ENCODE measurements at places on chromosomes 6 and 20.

DNA sequence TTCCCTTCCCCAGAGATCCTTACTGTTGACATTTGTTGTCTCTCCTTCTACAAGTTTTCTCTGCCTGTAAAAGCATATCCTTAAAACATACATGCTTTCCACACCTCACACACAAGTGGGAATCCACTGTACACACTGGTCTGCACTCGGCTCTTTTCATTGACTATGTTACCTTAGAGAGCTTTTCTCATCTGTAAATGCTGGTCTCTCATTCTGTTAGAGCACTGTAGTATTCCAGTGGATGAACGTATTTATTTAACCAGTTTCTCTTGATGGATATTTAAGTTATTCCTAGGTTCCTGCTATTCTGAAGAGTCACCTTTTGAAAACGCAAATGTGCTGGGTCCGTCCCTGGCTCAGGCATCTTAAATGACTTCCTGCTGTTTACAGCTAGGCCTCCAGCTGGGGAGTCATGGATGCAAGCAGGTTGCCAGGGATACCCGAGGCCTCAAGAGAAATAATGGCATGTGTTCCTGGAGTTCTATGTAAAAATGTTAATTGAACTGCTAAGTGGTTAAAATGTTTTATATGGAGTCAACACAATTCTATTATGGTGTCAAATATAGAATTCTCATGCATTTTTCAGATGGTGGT is 61.1 kb upstream of the TGM3 start:
- DNase-seq: peak; percentile 52

DNA sequence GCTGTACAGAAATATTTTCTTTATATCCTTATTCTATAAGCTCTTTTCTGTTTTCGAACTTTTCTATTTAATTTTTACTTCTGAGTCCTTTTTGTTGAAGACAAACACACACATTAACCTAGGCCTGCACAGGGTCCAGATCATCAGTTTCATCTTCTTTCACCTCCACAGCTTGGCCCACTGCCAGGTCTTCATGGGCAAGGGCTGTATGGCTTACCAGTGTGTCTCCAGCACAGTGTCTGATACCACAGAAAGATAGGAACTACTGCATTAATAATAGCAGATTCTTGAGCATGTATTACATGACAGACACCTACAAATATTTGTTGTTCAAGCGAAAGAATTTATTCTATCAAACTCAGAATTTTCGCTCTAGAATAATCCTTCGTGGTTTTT is 24.4 kb downstream of the QKI start:
- DNase-seq: no peak

GRCh38 chr6:28710466-28711191 is 184.9 kb downstream of the GPX5 start:
- DNase-seq: no peak

- no peak for DNase-seq
Observed at GRCh38 chr6:138981416-138981815, 6.6 kb downstream of the REPS1 start.

- no peak for DNase-seq
Observed at GRCh38 chr6:54784011-54784410, 62.6 kb upstream of the FAM83B start.

- DNase-seq: no peak
Observed at GRCh38 chr20:25077610-25078169, 4.3 kb downstream of the VSX1 start.

DNA sequence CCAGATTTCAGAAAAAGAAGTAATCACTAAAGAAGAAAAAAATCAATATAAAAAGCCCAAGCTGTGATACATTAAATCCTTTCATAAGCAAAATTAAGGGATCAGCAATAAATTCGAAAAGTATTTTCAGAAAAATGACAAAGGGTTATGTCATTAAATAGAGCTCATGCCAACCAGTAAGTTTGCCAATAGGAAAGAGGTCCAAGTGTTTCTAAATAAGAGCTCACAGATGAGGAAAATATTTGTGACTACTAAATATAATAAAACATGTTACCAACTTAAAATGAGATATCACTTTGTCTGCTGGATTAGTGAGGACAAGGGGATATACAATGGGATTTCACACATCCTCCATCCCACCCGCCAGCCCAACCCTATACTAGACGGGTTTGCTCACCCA is 140.3 kb upstream of the EYA4 start:
- DNase-seq: no peak

- DNase-seq: no peak
Observed at GRCh38 chr6:170032706-170033309, 258.1 kb downstream of the DLL1 start.

DNA sequence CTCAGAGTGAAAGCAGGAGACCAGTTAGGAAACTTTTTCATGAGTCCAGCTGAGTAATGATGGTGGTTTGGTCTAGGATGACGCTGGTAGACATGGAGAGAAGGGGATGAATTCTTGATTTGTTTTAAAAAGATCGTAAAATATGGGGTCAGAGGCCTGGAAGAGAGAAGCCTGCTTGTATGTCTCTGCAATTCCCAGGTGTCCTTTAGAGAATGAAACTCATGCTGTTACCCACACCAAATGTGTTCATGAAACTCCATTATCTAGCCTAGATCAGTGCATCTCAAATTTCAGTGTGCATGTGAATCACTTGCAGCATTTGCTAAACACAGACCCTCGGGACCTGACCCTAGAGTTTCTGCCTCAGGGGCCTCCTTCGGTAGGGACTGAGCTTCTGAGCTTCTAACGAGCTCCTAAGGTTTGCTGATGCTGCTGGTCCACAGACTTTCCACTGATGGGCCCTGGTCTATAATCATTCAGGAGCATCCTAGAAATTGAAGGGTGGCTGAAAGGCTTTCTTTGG is 302.0 kb upstream of the PLCB4 start:
- DNase-seq: no peak

DNA sequence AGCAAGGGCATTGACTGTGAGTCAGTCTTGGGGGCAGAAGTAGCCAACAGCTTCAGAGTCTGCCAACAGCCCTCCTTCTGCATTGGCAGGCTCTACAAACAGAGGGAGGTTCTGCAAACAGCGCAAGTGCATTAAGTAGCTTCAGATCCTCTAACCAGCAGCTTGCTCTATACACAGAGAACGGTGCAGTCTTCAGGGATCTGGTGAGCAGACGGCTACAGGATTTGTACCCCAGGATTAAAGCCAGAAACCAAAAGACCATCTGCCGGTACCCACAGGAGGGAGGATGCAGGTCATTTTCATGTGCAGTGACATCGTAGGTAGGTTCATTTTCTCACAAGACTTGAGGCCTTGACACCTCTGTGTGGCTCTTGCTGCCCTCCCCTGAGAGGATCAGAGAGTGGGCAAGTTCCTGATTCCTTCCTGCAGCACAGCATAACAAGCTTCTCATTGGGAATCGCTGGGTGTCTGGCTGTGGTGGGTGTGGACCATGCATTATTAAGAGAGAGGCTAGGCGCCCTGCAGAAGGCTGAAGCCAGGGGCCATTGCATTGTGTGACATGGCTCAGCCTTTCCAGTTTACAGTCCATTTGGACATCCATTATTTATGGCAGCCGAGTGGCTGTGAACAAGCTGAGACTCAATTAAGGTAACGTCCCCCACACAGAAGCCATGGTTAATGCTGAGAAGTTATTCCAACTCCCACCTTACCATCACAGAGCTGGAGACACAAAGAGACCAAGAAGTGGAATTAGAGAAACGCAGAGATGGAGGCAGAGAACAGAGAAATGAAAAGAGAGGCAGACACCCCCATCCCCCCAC is 250.0 kb downstream of the LRFN2 start:
- no peak for DNase-seq

GRCh38 chr20:35269055-35269781 is 8.7 kb downstream of the MMP24OS start:
- no peak for DNase-seq

DNA sequence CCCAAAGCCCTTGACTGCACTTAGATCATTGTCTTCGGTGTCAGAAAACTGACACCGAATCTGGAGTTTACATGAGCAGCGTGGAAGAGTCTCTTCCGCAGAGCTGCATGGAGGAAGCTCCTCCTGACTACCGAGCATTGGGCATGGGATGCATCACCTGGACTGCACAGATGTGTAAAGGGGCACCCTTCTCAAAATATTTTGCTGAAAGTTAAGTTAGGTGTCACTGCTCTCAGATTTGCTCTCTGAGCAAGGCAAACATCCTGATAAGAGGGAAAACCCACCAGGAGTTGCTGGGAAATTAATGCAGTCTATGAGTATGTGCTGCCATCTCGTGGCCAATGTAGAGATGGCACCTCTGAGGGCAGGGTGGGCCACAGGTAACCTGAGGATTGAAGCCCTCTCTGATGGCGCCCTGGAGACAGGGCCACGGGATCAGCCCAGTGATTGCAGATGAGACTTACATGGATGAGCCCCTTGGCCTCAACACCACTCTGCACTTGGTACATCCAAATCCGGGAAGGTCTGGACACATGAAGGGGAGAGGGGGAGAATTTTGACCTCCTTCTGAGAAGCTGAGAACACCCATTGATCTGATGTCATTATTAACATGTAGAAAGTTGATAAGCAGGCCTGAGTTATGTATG is 129.9 kb downstream of the LPA start:
- peak; percentile 6 for DNase-seq

- DNase-seq: no peak
Observed at GRCh38 chr6:158067436-158068015, 85.9 kb downstream of the SYNJ2 start.

DNA sequence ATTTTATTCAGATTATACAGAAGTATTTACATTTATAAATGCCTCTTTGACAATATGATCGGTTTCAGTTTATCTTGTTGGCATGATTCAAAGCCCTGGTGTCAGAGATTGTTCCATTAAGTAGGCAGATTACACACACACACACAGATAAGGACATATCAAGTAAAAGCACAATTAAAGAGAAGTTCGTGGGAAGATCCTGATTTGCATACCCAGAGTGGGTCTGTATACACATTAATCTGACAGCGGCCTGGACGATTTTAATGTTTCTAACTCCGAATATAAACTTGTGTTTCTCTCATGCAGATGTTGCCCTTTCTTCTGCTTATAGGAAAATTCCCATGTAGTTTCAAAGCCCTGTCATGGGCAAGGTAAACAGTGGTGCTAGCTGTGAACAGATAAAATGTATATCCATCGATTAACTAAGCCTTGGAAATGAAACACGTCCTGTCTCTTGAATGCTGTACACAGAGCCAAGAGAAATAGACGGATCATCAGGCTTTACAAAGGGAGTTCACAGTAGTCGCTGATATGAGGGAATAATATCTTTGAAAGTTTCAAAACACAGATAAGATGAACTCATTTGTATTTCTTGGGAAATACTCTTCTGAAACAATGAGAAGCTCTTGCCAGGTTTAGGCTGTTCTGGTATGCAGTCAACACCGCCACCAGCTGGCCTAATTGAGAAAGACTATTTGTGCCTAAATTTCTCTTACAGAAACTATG is 108.2 kb upstream of the GMDS start:
- DNase-seq: peak; percentile 43

DNA sequence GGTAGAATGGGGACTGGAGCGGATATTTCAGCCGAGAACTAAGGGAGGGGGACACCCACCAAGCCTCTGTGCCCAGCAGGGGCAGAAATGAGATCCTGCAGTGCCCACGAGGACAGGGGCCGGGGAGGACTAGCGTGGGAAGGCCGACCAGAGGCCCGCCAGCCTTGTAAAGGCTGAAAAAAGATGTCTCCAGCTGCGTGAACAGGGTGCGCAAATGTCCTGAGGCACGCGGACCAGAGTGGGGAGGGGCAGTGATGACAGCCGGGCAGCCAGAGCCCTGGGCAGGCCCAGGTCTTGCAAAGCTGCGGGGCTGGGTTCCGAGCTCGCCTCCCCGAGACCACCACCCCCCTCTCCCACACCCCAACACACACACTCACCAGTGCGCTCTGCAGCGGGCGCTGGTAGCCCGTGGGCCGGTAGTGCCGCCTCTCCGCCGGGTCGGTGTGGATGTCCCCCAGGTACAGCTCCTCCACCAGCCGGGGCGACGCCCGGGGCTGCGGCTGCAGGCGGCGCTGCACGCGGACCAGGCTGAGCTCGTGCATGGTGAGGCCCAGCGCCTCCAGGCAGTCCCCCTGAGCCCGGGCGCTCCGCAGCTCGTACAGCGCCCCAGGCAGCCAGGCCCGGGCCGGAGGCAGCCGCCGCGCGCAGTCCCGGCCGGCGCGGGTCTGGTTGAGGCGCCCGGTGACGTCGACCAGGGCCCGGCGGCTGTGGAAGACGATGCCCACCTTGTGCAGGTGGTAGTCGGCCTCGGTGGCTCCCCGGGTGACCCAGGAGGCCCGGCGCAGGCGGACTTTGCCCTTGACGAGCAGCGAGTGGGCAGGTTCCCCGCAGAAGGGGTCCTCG is 48.2 kb downstream of the APCDD1L start:
- no peak for DNase-seq

DNA sequence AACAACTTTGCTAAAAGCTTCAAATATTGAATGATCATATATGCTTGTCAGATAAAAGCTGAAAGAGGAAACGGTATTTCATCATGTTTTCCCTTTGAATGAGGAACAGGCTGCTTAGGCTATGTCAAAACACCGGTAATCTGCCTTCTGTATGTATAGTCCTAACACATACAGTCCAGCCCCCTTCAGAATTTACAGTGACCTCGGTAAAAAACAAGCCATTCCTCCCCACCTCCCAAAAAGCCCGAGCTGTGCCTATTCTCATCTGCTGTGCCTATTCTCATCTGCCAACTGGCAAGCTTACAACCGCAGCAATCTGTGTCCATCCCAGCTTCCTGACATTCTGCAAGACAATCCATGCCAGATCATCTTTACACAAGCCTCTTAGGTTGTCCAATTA is 26.8 kb upstream of the UBE2J1 start:
- DNase-seq: no peak

- no peak for DNase-seq
Observed at GRCh38 chr6:13883966-13884365, 40.8 kb upstream of the RNF182 start.

- no peak for DNase-seq
Observed at GRCh38 chr6:15395087-15395486, 149.2 kb downstream of the JARID2 start.

GRCh38 chr6:16349544-16349943 is 111.2 kb downstream of the GMPR start:
- DNase-seq: no peak

- no peak for DNase-seq
Observed at GRCh38 chr6:163764565-163764964, 350.0 kb downstream of the QKI start.

- DNase-seq: no peak
Observed at GRCh38 chr20:6705926-6706548, 61.4 kb upstream of the BMP2 start.

- no peak for DNase-seq
Observed at GRCh38 chr20:9807136-9807535, 31.7 kb downstream of the PAK5 start.

DNA sequence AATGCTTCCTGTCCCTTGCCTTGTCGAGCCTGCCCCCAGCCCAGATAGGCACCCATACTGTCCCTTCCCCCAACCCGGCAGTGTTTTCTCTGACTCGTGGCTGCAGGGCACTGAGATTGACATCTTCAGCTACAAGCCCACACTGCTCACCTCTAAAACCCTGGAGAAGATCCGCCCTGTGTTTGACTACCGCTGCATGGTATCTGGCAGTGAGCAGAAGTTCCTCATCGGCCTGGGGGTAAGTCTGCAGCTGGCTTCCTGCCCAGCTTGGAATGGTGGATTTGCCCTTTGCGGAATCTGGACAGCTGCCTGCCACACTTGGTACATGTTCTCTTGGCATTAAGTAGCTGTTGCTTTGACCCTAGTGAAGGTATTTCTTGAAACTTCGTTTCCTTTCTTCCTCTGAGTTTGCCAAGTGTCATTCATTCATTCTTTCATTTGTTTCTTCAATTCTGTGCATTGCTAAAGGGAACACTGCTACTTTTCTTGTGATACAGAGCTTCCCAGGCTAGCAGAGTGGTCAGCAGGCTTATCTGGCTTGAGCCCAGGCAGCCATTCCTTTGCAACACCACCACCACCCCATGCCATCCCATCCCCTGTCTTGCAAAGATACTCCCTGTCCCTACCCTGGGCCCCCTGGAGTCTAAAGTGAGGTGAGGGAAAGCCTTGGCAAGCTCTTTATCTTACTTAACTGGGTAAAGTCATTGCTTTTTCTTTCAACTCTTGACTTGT is 26.2 kb downstream of the CCDC167 start:
- DNase-seq: no peak
